ENCODE measurements at places on chromosomes 1 and 21.

GRCh38 chr1:28135371-28136168, 40.9 kb downstream of the PTAFR start:
- DNase-seq = peak; percentile 73

DNA sequence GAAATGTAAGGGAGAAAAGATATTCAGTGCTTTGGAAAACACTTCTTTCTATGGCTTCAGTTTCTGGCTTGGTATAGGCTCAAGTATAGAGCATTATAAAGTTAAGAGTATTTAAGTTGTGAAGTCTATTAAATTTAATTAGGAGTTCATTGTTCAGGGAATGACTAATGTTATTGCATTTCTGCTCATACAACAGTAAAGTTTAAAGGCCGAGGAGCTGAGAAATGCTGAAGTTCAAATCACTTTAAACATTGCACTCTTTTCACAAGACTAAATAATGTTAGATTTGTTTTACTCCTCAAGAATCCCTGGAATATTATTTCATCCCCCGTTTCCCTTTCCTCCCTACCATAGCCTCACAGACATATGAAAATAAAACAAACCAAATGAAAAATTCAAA, 30.1 kb downstream of the RGS5 start:
- no peak for DNase-seq

GRCh38 chr1:16118706-16119105, 37.2 kb downstream of the EPHA2 start:
- no peak for DNase-seq

- DNase-seq = no peak
Measured at GRCh38 chr1:229164836-229165735, 105.8 kb upstream of the RAB4A start.

- no peak for DNase-seq
Measured at GRCh38 chr21:15688016-15688415, 41.8 kb upstream of the USP25 start.

GRCh38 chr1:220151454-220151853, 57.5 kb downstream of the IARS2 start:
- no peak for DNase-seq

- peak; percentile 81 for DNase-seq
Measured at GRCh38 chr1:36095760-36096405, 7.2 kb downstream of the ADPRS start.

DNA sequence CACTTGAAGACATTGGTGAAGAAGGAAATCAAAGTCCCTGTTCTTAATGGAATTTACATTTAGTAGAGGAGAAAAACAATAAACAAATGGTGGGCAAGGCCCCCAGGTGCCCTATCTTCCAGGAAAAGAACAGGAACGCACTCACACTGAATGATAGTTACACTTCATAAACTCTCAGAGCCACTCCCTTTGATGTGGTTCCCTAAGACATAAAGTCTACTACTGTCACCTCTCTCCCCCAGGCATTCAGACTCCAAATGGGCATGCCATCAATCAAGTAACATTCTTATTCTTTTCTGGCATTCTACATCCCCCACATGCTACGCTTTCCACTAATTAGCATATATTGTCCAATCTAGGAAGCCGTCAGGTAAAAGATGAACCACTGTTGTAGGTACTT, 36.6 kb upstream of the PIGC start:
- DNase-seq = no peak

GRCh38 chr1:17161137-17161740, 42.0 kb upstream of the PADI2 start:
- peak; percentile 18 for DNase-seq

DNA sequence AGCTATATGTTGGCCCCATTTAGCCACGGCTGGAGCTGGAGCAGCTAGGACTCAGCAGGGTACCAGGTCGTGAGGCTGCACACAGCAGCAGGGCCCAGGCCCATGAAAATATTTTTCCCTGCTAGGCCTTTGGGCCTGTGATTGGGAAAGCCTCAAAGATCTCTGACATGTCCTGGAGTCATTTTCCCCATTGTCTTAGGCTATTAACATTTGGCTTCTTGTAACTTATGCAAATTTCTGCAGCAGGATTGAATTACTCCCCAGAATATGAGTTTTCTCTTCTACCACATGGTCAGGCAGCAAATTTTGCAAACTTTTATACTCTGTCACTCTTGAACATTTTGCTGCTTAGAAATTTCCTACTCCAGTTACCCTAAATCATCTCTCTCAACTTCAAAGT, 11.2 kb downstream of the CFHR2 start:
- DNase-seq = no peak

DNA sequence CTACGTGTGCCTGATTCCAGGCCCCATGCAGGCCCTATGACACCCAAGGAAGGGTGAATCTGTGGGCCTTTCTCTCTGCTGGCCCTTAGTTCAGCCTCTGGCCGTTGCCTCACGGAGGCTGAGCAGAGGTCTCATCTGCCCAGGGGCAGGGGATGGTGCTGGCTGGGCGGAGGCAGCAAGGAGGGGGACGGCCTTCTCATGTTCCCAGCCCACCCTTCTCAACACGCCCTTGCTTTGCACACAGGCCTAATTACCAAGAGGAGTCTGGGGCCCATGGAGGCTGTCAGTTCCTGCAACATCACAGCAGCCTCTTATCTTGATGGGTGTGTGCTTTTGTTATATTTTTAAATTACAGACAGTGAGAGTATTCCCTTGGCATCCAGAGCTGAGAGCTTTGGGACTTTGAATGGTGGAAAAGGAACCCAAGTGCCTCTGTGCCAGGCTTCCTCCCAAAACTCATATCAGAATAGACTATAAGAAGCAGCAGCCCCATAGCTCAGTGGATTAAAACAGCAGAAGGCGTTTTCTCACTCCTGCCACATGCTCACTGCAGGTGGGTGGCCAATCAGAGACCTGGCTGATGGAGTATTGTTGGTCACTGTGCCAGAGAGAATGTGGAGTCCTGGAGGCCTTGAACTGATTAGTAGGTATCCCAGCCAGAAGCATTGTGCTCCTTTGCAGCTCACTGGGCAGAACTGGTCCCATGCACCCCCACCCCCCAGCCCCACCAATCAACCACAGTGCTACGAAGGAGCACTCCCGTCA, 164.9 kb downstream of the CAMTA1 start:
- no peak for DNase-seq

GRCh38 chr1:180083164-180083563, 71.5 kb upstream of the QSOX1 start:
- no peak for DNase-seq

GRCh38 chr1:183983371-183984105, 54.0 kb downstream of the COLGALT2 start:
- DNase-seq = peak; percentile 10

DNA sequence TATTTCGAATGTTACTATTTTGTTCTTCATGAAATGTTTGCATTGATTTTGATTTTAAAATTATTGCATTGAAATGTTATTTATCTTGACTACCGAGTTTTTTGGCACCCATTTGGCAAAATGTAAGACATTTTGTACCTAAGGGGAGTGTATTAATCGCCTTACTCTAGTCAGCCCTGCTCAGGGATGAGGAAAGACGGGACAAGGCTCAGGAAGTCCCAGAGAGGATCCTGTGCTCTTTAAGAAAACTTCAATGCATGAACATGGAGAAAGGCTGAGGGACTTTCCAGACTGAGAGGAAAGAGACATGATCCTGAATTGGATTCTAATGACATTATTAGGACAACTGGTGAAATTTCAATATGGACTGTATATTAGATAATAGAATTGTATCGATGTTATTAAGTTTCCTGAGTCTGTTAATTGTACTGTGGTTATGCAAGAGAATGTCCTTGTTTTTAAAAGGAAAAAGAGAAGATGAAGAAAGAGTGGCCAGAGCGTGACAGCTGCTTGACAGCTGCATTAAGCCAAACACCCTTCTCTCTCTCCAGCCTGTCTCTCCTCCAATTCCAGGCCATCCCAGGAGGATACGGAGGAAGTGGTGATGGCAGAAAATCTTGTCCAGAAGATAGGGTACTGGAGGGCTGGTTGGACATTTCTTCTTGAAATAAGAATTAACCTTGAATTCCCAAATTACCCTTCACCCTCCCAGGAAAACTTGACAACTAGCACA, 66.0 kb downstream of the PLEKHA6 start:
- no peak for DNase-seq

- peak; percentile 93 for DNase-seq
Measured at GRCh38 chr21:35475009-35475408, 425.9 kb upstream of the RUNX1 start.

- no peak for DNase-seq
Measured at GRCh38 chr1:235882816-235883215, 16.1 kb upstream of the LYST start.

GRCh38 chr1:40877698-40878097, 15.5 kb upstream of the CITED4 start:
- DNase-seq = peak; percentile 81

- DNase-seq = no peak
Measured at GRCh38 chr1:168343566-168343965, 62.9 kb downstream of the TBX19 start.

DNA sequence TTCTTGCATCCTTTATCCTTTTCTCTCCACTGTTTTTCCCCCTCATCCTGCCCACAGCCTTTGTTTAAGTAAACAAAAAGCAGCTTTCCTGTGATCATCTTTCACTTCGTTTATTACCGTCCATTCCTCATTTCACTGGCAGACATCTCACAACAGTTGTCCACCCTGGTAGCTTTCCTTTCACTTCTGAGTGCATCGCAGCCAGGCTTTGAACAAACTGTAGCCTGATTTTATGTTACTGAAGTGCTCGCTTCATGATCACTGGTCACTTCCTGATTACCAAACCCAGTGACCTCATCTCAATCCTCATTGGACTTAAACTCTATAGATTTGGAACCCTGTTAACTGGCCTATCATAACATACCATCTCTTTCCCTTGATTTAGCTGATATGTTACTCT, 67.7 kb downstream of the SDCCAG8 start:
- peak; percentile 21 for DNase-seq

DNA sequence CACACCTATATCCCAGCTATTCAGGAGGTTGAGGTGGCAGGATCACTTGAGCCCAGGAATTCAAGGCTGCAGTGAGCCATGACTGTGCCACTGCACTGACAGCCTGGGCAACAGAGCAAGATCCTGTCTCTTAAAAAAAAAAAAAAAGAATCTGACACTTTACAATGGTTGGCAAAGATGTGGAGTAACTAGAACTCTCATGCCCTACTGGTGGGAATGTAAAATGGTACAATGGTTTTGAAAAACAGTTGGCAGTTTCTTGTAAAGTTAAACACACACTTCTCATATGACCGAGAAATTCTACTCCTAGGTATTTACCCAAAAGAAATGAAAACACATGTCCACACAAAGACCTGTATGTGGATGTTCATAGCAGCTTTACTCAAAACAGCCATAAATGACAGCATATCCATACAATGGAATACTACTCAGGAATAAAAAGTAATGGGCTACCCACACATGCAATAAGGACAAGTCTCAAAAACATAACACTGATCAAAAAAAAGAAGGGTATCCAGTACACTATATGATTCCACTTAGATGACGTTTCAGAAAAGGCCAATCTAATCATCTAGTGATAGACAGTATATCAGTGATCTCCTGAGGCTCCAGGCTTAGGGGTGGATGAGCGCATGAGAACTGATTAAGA, 58.1 kb downstream of the HLCS start:
- DNase-seq = no peak

- no peak for DNase-seq
Measured at GRCh38 chr1:183887826-183888819, 83.2 kb downstream of the RGL1 start.

All from suppressor macrophage (primary cell).